ENCODE measurements at places on chromosomes 6 and 20.

DNA sequence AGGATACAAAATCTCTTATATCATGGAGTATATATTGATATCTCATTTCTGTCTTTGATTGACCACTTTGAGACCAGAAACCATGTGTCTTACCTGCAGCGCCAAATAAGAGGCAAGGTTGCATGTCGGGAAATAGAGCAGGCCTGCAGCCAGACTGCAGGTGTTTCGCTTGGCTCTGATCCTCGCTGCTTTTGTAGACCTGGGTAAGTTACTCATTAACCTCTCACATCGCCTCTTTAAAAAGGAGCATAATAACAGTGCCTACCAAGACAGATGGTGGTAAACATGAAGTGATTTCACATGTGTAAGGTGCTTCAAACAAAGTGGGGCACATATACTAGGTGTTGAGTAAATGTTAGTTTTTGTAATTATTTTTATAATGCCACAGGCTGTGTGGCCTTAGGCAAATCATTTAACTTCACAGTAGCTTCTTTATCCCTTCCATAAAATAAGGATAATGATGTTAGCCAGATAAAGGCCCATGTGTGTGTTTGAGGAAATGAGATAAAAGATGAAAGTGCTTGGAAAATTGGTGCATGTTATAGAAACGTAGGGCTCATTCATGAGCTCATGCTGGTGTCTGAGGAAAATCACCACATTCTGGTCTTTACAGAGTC, 248.8 kb upstream of the MAP3K7 start:
- DNase-seq: no peak

DNA sequence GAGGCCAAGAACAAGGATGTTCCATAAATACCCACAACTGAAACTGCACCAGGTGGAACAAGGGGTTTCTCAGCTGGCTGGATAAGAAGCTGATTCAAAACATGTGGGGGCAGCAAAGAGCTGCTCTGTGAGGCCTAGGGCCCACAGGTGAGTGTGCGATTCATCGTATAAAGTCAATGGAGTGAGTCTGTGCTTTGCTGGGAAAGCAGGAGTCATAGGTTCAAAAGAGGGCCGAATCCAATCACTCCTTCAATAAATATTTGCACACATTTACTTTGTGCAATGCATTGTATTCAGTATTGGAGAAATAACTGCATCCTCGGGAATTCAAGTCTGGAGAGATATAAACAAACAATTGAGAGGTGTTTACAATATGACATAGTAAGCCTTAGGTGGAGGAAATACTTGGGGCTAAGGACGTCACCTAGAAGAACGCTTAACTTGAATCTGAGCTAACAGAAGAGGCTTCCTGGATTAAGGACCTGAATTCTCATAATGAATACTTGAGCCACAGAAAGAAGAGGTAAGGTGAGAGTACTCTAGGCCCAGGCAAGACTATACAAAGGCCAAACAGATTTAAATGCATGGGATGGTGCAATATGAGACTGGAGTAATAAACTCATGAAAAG, 83.7 kb upstream of the TMEM30A start:
- no peak for DNase-seq

DNA sequence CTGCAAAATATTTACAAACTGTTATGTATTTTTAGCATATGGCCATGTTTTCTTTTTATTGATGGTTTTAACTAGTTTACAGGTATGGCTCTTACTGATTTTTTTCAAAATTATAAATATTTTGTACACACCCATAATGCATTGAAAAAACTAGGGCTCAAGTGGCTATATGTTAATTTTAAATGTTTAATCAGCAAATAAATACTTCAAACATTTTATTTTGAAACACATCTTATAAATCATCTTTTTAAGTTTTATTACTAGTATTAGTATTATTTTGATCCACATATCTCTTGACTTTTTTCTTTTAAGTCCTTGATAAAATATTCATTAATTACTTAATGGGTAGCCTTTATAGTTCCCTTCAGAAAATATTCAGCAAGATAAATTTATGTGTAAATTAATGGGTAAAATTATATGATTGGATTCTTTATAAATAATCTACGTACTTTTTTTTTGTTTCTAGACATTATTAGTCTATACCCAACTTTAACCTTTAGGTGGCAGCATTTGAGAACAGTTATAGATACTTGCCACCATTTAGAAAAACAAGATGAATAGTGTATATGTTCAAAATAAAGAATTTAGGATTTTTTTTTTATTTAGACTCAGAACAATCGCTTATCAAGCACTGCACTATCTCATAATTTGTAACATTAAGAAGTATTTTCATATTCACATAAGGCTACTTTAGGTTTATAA, 241.9 kb downstream of the ADGRB3 start:
- no peak for DNase-seq

DNA sequence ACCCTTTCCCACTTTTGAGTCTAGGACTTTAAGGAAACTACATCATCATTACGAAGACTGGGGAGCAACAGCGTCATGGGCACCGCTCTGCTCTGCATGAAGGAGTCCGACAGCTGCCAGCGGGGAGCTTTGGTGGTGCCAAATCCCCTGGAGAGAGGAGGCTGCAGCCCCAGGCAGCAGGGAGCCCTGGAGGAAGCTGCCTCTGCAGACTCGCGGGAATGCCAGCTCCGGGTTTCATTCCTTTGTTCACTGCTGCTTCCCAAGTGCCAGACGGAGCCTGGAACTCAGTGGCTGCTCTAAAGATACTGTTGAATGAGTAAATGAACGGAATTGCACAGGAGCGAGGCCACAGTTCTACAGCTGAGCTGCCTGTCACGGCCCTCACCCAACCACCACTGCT, 196.5 kb upstream of the THBS2 start:
- DNase-seq: no peak

GRCh38 chr6:18212231-18212630, 52.1 kb downstream of the DEK start:
- no peak for DNase-seq

DNA sequence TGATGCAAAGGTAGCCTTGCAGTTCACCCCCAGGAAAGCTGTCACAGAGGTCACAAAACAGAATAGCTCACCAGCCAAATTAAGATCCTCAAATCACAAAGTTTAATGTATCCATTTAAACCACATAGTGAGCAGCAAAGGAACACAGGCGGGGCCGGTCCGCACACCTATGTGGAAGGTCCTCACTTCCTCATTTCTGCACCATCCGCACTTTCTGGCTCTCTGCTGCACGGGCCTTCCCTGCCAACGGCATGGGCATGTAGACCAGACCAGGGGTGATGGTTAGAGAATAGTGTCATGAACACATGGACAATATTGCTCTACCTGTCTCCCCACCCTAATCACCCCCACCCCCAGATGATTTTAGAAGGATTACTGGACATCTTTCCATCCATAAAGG, 12.1 kb upstream of the TBXT start:
- DNase-seq: no peak

- no peak for DNase-seq
These were observed 700.1 kb downstream of the HDGFL1 start for GRCh38 chr6:23269436-23269835.

DNA sequence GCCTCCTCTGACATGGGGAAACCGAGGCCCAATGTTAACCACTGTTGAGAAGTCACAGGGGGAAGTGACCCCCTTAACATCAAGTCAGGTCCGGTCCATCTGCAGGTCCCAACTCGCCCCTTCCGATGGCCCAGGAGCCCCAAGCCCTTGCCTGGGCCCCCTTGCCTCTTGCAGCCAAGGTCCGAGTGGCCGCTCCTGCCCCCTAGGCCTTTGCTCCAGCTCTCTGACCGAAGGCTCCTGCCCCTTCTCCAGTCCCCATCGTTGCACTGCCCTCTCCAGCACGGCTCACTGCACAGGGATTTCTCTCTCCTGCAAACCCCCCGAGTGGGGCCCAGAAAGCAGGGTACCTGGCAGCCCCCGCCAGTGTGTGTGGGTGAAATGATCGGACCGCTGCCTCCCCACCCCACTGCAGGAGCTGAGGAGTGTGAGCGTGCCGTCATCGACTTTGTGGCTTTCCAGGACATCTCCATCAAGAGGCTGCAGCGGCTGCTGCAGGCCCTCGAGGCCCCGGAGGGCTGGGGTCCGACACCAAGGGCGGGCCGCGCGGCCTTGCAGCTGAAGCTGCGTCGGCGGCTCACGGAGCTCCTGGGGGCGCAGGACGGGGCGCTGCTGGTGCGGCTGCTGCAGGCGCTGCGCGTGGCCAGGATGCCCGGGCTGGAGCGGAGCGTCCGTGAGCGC, 1.6 kb downstream of the TNFRSF6B start:
- DNase-seq: no peak

DNA sequence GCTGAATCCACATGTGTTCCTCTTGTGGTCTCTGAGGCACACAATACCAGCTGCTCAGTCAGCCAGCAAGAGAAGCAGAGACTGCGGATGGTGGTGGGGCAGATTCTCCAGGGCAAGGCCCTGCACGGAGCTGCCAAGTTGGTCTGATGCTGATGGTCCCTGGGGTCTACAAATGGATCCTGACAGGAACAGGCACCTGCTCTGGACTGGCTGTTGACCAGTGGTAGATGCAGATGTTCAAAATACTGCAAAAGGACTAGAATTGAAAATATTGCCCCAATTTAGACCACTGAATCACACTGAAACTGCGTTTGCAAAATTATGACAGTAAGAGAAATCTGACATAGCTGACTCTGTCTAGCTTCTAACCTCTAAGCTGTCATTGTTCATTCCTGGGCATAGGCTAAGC, 29.6 kb upstream of the TUBB2A start:
- DNase-seq: no peak

GRCh38 chr20:4151991-4152695, 136.8 kb upstream of the RNF24 start:
- no peak for DNase-seq

DNA sequence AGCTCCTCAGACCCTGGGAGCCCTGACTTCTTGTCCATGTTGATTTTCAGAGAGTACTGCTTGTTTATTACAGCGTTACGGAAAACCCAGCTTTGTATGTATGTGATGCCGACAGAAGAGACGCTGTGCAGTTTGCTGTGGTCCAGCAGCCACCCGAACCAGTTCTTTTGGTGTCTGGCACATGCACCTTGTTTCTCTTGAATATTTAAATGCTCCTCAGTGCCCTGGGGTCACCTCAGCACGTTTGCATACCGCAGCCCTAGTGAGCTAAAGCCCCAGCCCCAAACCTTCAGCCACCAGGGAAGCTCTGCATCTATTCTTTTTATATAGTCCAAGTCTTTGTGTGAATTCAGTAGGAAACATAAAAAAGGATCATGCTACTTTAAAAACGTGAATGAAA, 39.9 kb downstream of the AFDN start:
- no peak for DNase-seq

DNA sequence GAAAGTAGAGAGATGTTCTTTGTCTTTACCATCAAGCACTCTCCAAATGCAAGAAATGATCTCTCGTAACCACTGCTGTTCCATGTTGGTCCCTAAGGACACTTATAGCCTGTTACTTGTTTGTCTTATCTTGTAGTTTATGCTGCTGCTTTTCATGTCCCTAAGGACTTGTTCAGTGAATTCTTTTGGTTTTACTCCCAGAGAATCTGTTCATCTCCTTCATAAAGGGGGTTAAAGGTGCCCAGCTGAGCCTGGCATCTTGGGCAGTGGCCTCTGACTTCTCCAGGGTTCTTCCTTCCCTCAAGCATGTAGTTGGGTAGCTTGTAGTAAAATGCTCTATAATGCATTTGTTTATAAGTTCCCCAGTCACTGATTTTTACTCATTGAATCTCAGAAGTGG, 864 bp upstream of the PKIG start:
- no peak for DNase-seq

DNA sequence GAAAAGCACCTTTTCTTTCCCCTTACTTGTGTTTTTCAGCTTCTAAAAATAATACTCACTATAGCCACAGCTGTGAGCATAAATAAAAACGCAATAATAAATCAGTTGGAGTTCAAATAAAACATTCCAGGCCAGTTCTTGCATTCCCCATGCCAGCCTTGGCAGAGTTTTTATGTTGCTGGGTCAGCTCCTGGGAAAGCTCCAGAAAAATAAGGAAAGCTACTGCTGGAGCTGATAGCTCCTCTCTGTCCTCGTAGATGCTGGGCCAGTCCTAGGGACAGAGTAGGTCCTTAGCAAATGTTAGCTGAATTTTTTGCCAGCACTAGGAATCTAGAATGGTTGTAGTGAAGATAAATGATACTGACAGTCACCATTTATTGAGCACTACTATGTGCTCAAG, 389.0 kb upstream of the SYNCRIP start:
- DNase-seq: no peak

DNA sequence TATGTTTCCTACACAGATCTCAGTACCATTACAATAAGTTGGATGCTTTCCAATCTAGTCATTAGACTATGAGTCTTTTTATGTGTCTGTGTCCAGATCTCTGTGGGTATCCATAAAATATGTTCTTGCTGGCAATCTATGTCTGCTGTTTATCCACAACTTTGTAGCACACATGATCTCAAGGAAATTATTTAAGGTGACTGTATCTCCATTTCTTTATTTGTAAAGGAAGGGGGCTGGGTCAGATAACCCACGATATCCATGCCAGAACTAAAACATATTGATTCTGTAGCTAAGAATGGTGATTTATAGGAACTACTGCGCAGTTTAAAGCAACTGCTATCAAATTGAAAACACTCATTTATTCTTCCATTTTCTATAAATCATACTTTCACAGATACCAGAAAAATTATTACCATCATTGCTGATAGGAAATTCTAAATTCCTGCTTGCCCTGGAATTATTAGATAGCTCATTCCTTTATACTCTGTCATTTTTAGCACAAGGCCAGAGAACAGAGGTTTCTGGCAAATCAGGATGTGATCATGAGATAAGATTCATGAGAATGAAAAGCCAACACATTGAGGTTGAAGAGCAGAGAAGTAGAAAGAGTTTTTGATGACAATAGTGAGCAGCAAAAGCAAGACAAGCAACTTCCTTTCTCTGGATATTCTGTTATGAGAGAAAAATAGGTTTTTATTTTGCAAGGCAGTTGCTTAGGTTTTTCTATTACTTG, 851.4 kb upstream of the CITED2 start:
- no peak for DNase-seq

- DNase-seq: no peak
These were observed 163.2 kb upstream of the ARID1B start for GRCh38 chr6:156613996-156614395.

DNA sequence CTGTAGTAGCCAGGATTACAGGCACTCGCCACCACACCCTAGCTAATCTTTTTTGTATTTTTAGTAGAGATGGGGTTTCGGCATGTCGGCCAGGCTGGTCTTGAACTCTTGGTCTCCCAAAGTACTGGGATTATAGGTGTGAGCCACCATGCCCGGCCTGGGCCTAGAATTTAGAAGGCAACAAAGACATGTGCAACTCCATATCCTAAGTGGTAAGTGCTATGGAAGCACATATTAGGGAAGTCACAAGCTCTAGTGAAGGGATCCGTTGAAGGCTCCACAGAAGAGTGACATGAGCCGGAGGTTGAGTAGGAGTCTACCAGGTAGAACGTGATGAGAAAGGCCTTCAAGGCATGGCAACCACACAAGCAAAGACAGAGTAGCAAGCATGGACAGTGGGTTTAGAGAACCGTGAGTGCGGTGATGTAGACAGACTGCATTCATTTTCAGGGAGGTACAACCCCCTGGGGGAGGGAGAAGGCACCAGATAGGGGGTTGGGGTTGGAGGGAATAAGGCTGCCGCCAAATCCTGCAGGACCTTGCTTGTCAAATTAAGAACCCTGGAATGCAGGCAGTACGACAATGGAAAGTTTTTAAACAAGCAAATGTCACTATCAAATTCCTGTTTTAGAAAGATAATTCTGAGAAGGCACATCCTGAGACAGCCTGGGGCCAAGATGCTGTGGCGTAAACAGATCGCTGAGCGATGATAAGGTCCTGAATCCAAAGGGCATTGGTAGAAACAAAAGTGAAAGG, 50.2 kb downstream of the ARHGAP18 start:
- DNase-seq: no peak
